ENCODE measurements at places on chromosomes 1 and 21. TPM values are rescaled to one million over a fixed set of nuclear protein-coding genes. Genes with fewer than 3 reads are reported as not detected.

- DNase-seq = no peak
Measured at GRCh38 chr1:163082971-163083370, 13.8 kb downstream of the RGS4 start.

GRCh38 chr1:208300084-208300770 is 56.0 kb upstream of the PLXNA2 start:
- DNase-seq = no peak

GRCh38 chr1:221753828-221754188 is 11.9 kb upstream of the DUSP10 start:
- no peak for DNase-seq

DNA sequence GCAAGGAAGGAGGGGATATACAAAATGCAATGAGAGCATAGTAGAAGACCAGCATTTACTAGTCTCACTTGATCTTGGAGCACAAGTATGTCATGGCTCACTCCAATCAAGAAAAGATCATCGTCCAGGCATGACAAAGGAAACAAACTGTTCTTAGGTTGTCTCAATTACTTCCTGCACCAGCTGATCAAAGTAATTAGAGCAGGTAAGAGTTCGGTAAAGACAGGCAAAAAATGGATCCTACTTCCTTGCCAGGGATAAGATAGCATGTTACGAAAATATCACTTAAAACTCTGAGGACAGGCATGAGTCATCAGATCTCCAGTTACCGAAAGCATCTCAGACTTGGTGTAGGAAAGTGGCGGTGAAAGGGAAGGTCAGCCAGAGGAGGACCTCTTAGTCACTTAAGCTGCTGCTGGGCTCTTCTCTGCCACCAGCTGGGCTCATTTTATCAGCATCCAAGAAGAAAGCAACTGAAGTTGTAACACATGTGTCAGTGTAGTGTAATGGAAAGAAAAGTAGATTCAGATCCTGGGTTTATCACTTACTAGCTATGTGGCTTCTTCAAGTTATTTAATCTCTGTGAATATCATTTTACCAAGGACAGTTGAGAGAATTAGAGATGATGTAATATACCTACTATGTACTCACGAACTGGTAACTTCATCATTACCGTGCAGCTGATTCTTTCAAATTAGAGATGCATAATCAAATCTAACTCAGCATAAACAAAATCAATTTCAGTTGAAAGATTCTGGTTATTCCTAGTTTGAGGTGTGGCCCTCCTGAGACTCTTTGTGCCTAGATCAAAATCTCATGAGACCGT is 46.8 kb downstream of the XCL1 start:
- no peak for DNase-seq

- no peak for DNase-seq
Measured at GRCh38 chr1:51487628-51488027, 31.4 kb downstream of the EPS15 start.

DNA sequence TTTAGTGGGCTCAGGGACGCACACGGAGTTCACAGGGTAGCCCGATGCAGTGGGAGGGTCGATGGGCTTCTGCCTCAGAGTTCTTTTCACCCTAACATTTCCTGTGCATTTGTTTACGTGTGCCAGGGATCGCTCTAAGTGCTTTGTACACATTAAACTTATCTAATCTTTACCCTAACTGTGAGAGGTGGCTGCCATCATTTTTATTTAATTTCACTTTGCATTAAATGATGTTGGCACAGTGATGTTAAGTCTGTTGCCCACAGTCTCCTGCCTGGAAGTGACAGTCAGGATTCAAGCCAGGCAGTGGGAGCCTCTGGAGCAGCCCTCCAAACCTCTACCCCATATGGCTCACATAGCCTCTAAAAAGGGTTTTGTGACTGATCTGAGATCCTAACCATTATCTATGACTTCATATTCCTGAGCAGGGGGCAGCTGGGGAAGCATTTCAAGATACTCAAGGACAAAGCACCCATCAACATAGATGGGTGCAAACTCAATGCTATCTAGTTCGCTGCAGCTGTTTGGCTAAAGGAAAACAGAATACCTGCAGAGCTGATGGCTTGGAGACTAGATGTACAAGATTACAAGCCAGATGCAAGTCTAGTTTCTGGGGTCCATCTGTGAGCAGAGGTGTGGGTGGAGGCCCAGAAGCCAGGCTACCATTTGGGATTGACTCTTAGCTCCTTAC is 303.8 kb downstream of the DISC1 start:
- DNase-seq = no peak

- no peak for DNase-seq
Measured at GRCh38 chr1:168007691-168008090, 70.8 kb upstream of the MPC2 start.

DNA sequence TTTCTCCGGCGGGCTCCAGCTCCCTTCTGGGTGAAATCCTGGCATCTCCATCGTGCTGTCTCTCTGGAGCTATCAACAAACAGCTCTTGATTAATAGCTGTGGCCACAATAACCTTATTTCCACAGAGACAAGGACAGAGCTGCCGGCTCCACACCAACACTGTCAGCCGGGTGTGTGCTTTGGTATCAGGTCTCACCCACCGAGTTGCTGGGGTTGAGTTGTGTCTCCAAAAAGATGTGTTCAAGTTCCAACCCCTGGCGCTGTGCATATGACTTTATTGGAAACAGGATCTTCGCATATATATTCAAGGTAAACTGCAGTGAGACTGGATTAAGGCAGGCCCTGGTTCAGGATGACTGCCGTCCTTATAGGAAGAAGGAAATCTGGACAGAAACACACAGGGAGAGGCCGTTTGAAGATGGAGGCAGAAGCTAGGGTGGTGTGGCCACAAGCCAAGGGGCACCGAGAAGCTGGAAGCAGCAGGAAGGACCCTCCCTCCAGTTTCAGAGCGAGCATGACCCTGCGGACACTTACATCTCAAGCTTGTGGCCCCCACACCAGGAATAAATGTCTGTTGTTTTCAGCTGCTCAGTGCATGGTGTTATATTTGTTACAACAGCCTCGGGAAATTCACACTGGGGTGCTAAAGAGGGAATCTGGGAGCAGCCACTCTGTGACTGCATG is 88.4 kb upstream of the TMPRSS2 start:
- no peak for DNase-seq

GRCh38 chr21:36135391-36136102 is 668 bp downstream of the CBR3 start:
- no peak for DNase-seq

DNA sequence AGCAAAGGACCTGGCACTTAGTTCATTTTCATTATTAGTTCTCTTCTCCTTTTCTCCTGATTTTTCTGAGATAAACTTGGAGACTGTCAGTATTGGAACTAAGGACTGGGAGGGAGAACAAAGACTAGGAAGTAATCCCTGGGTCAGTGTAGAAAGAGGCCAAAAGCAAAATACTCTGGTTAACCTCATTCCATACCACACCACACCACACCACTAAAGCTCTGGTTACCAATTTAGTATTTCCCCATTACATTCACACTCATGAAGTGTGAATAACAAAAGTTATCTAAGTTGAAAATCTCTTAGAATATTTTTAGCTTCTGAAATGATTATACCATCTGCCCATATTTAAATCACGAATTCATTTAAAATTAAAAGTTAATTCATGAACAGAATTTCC is 68.9 kb upstream of the DMRTA2 start:
- DNase-seq = no peak

- no peak for DNase-seq
Measured at GRCh38 chr1:1230656-1231399, 973 bp downstream of the SDF4 start.

DNA sequence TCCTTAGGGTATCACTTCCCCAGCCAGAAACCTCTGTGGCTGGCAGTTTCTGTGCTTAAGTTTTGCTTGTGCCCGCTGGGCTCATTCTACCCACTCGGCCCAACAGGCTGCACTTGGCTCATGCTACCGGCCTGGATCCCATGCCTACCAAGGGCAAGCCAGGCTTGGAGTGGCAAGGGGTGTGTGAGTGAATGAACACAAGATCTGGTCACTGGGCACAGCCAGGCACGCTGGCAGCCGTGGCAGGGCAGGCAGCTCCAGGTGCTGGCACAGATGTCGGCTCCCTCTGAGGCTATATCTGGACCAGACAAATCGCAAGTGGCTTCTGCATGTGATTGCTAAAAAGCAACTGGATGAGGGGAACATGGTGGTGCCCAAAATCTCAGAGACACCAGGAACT is 740.5 kb upstream of the B3GALT2 start:
- no peak for DNase-seq

Gene RHD
- 0.69 TPM for total RNA-seq

Gene LEFTY2
- total RNA-seq = 3.9 TPM

Gene TPTE
- total RNA-seq = not detected

Gene TMEM200B
- 20.4 TPM for total RNA-seq

Gene KRTAP21-2
- total RNA-seq = not detected

Measured in urinary bladder (tissue), 4 donors.